ENCODE measurements at places on chromosomes 13 and 19.

DNA sequence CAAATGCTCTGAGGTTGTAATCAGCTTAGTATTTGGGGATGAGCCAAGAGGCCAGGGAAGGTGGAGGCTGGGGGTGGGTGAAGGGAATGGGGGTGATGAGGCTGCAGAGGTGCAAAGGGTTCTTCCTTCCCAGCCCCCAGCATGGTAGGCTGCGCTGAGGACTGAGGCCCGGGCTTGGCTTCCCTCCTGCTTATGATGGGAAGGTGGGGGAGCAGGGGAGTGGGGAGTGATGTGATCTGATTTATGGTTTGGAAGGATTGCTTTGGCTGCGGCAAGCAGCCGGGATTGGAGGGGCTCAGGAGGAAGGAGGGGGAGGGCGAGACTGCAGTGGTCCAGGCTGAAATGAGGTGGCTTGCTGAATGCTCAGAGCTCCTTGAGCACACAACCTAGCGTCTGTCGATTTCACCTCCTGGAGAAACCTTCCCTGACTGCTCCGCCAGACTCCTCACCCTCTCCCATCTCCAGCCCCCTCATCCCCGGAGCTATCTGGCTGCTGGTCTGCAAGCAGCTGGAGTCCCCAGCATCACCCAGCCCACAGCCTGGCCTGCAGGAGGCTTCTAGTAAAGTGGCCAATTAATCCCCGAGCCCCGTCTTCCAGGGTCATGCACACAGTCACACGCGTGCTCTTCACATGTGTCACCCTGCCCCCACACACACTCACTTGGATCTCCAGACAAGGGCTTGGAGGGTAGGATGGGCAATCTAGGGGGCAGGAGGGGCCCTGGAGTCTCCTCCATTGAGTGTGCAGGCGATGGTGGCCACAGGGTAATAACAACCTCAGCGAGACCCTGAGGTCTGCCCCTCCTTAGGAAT lies 757 bp upstream of the CLEC11A start:
- DNase-seq = no peak

- DNase-seq = no peak
Measured at GRCh38 chr19:6710273-6711077, 10.0 kb downstream of the C3 start.

DNA sequence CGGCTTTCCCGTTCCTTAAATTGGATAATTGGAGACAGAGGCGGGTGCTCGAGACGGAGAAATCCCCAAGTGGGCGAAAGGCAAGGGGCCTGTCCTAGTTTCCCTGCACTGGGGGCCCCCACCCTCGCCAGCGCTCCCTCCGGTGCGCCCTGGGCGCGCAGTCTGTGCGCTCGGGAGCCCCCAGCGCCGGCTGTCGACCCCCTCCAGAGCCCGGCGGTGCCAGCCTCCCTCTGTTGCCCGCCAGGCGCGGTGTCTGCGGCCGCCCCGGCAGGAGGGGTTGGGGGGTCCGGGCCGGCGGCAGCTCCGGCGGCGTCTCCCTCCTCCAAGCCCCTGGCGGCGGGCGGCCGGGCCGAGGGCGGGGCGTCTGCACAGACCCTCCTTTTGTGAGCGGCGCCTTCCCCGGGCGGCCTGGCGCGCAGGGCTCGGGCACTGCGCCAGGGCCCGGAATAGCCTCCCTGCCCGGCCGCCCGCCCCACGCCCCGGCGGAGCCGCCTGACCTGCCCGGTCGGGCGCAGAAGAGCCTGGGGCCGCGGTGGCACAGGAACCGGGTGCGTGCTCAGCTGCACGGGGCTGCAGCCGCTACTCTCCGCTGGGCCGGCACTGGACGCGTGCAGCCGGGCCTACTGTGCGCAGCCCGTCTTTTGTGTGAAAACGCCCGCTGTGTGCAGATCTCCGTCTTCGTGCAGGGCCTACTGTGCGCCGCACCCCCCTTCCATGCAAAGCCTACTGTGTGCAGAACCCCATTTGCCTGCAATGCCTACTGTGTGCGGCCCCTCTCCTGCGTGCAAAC lies 13.2 kb downstream of the GADD45B start:
- peak; percentile 63 for DNase-seq

GRCh38 chr19:29404015-29404414 lies 121.8 kb upstream of the VSTM2B start:
- DNase-seq = no peak

DNA sequence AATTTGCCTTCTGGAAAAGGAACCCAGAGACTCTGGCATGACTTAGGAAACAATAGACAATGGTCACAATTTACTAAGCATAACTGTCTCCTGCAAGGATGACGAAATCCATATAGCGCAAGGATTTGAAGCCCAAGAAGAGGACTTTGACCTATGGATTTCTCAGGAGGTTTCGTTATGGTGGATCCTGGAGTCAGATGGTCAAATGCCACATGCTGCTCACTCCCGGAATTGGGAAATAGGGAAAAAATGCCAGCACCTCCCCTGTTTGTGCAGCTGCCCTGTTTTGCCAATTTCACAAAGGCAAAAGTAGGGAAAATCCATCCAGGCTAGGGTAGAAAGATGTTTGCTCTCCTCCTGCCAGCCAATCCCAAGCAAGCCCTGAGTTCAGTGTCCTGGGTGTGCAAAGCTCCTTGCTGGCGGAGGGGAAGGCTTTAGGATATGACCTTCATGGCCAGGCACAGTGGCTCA lies 23.4 kb downstream of the RDH8 start:
- no peak for DNase-seq
